ENCODE measurements at places on chromosomes 4 and X. TPM values are rescaled to one million over a fixed set of nuclear protein-coding genes. Genes with fewer than 3 reads are reported as not detected.

PDZD4 gene
- 228 TPM for polyA plus RNA-seq

JCHAIN gene
- polyA plus RNA-seq: not detected

RASSF6 gene
- polyA plus RNA-seq: 0.35 TPM

CD38 gene
- 8.2 TPM for polyA plus RNA-seq

SPATA18 gene
- 5.3 TPM for polyA plus RNA-seq

PYURF gene
- 138 TPM for polyA plus RNA-seq

NWD2 gene
- 7.9 TPM for polyA plus RNA-seq

ETDB gene
- polyA plus RNA-seq: 0.63 TPM

PPBP gene
- 2.6 TPM for polyA plus RNA-seq

TLR1 gene
- 5.7 TPM for polyA plus RNA-seq

PNMA6A gene
- polyA plus RNA-seq: 41.3 TPM

CYTL1 gene
- polyA plus RNA-seq: 3.8 TPM

OPRPN gene
- not detected for polyA plus RNA-seq

DGKQ gene
- 25.8 TPM for polyA plus RNA-seq

UCP1 gene
- 0.41 TPM for polyA plus RNA-seq

PLS3 gene
- 30.9 TPM for polyA plus RNA-seq

PPEF1 gene
- 3.1 TPM for polyA plus RNA-seq

CFI gene
- 24.9 TPM for polyA plus RNA-seq

GSX2 gene
- polyA plus RNA-seq: 0.17 TPM

Data from spinal cord (tissue), 10 donors.